Activated CD8-positive, alpha-beta T cell treated with anti-CD3 and anti-CD28 coated beads for 36 hours (primary cell): ENCODE measurements at places on chromosomes 1 and 21. TPM values are rescaled to one million over a fixed set of nuclear protein-coding genes. Genes with fewer than 3 reads are reported as not detected.

CD5L gene
- not detected for total RNA-seq

GRCh38 chr1:154958681-154959425 is 2.7 kb downstream of the PYGO2 start:
- no peak overlapping the region for H3K4me3 ChIP-seq
- peak overlapping the region; percentile 61 for H3K27ac ChIP-seq
- no peaks in the 10 kb centered on the region for H3K27me3 ChIP-seq
- H3K36me3 ChIP-seq: peaks cover 30% of the 10 kb centered on the region

TEX38 gene
- total RNA-seq: not detected

- H3K4me1 ChIP-seq: peaks cover 23% of the 10 kb centered on the region
- DNase-seq: peak; percentile 72
- peak overlapping the region; percentile 92 for H3K27ac ChIP-seq
Observed at GRCh38 chr1:150876119-150876454, 312 bp downstream of the ARNT start.

DNA sequence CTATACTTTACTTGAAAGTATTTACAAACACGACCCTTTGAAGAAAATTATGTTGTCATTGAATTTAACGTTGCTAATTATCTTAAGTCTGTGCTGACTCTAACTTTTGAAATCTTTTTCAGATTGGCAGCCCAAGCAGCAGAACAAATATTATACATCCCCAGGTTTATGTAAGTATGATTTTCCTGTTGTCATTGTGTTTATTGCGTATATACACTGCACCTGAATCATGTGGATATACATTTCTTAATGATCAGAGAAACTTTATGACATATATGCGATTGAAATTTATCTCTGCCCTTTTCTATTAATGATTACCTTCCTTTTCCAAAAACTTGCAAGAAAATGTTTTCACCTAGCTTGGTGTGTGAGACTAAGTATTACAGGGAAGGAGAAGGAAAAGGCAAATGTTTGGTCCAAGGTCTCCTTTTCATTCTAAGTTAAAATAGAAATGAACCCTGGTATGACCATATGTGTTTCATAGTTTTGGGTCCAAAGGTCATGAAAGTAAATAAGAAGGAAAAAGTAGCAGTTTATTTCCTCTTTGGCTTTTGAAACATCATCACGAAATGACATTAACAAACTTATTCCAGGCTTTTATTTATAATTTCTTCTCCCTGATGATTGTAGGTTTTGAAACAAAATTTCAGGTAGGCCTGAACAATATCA is 116.8 kb downstream of the VPS13D start:
- DNase-seq: no peak
- H3K27ac ChIP-seq: peak overlapping the region; percentile 94
- no peaks in the 10 kb centered on the region for H3K27me3 ChIP-seq
- H3K4me3 ChIP-seq: no peak overlapping the region
- H3K36me3 ChIP-seq: peaks cover 70% of the 10 kb centered on the region
- H3K4me1 ChIP-seq: peaks cover 53% of the 10 kb centered on the region

FAM3B gene
- total RNA-seq: not detected

S100A2 gene
- not detected for total RNA-seq
